Common myeloid progenitor, CD34-positive (primary cell): ENCODE measurements at places on chromosomes 5 and 9.

DNA sequence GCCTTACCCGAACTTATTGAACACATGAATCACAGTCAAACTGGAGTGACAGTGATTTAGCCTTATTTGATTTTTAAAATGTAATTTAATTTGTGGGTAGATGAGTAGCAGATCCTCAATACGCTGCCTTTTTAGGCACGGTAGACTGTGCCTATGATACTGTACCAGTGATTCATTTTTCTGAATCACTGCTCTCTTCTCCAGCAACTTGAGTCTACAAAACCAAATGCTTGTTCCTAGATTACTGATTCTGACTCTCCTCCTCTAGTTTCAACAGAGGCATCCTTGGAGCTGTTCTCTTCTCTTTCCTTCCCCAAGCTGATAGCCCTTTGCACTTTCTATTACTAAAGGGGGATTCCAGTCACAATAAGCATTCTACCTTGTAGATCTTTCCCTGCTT is 94.3 kb upstream of the IL7R start:
- DNase-seq = no peak

DNA sequence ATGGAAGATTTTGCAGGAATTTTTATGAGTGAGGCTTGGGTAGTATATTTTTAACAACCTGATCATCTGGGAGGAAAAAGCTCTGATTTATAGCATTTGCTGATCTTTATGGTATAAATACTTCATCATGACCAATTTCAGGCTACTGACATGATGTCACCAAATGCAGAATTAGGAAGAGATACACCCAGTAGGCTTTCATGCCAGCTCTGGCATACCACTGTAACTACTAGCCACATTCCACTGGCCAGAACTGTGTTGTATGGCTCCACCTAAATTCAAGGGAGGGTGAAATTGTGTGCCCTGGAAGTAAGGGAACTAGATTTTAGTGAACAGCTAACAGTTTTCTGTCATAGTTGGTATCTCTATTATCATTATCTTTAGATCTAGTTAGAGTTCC is 17.6 kb downstream of the AP3S1 start:
- no peak for DNase-seq

- no peak for DNase-seq
Observed at GRCh38 chr5:62606878-62607277, 28.3 kb downstream of the LRRC70 start.

DNA sequence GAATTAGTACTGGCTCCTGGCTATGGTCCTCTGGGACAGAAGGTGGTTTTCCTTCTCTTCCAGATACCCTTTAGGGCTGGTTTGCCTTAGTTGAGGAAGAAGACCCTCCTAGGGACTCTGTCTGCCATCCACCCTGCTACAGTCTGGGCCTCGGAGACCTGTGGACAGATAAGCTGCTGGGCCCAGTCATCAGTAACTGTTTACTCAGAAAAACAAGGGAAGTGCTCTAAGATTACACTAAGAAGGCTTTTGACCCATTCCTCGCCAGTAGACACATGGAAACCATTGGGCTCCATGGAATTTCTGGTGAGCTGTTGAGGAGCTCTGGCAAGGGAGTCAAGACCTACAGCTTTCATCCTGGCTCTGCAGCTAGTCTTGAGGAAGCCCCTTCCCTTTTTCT is 31.2 kb downstream of the LARP1 start:
- no peak for DNase-seq

DNA sequence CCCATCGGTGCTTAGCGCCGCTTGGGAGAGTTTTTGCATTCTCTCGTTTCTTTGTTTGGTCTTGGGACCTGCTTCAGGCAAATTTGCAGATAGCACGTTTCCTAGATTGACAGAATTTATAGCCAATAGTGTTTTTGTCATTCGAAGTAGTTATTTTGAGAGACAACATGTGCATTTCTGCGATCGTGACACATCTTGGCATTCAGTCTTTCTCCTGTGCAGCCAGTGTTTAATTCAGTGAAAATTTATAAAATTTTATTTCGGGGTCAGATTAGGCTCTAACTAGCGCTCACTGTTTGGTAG is 830 bp downstream of the PRRC1 start:
- DNase-seq = peak; percentile 81

GRCh38 chr5:62732677-62733121 is 154.1 kb downstream of the LRRC70 start:
- DNase-seq = peak; percentile 15

GRCh38 chr5:117084067-117084466 is 509.4 kb upstream of the SEMA6A start:
- DNase-seq = no peak

GRCh38 chr9:113543982-113544303 is 80.4 kb downstream of the RGS3 start:
- no peak for DNase-seq

DNA sequence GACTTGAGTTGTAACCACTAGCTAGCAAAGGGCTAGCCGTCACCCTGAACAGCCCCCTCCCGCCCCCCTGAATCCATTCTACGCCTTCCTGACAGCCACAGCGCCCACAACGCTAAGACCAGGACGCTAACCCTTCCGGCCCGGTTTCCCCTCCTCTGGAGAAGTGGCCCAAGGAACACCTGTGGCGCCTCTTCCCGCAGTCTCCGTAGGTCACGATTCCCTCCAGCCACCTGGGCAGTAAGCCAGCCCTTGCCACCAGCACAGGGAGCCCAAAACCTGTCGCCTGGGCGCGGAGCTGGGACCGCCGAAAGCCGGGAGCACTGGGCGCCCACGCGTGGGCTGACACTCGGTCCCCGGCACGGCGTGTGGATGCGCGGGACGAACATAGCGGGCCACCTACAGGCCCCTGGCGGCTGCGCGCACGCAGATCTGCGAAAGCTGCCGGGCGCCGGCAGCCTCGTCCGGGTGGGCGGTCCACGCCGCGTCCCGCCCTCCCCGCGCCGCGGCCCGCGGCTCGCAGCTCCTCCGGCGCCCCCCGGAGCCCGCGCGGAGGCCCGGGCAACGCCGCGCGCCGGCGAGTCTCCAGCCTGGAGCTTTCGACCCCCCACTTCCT is 596 bp downstream of the IRF1 start:
- peak; percentile 47 for DNase-seq

GRCh38 chr5:73435759-73436534 is 12.6 kb downstream of the FOXD1 start:
- DNase-seq = no peak

GRCh38 chr5:53730943-53731342 is 170.5 kb downstream of the NDUFS4 start:
- peak; percentile 52 for DNase-seq

GRCh38 chr9:135992486-135993408 is 31.6 kb upstream of the UBAC1 start:
- DNase-seq = peak; percentile 87

GRCh38 chr5:132354381-132355139 is 14.9 kb upstream of the SLC22A5 start:
- no peak for DNase-seq

GRCh38 chr5:110054240-110054639 is 364.5 kb downstream of the MAN2A1 start:
- DNase-seq = peak; percentile 98

DNA sequence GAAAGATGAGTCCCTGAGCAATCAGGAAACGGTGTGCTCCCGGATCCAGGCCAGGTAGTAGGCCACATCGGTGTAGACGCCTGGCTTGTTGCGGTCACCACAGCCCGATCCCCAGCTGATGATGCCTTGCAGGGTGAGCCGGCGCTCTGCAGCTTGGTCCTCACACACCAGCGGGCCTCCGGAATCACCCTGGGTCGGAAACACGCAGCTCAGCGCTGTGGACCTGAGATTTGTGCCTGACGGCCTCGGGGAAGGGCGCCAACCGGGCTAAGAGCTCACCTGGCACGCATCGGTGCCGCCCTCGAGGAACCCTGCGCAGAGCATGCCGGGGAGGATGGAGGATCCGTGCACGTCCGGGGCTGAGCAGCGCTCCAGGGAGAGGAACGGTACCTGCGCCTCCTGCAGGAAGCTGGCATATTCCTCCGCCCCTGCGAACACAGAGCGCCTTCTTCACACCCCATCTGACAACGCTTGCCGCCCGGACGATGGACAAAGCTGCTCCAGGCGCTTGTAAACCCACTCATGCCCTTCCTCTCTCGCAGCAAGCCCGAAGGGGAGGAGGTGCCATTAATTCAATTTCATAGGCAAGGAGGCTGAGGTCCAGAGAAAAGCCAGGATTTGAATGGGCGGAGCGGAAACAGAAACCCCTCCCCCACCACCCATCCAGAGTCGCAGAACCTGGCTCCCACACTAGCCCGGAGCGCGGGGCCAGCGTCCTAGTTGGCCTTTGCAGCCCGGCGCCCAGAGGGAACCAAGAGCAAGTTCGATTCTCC is 2.0 kb upstream of the PFN3 start:
- DNase-seq = peak; percentile 41

DNA sequence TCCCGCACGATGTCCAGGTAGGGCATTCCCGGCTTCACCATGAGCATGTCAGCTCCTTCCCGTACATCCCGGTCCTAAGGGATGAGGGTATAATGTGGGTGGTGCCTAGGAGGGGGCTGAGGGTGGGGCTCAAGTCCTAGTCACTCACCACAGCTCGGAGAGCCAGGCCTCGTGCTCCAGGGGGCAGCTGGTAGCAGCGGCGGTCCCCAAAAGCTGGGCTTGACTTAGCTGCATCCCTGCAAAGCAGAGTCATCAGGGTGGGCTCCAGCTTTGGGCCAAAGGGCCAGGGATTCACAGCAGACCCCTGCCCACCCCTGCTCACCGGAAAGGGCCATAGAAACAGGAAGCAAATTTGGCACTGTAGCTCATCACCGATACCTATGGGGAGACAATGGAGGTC is 11.6 kb downstream of the ALAD start:
- no peak for DNase-seq

- DNase-seq = no peak
Observed at GRCh38 chr5:149517461-149518122, 33.6 kb downstream of the CSNK1A1 start.

- DNase-seq = no peak
Observed at GRCh38 chr5:109844695-109845094, 155.0 kb downstream of the MAN2A1 start.

DNA sequence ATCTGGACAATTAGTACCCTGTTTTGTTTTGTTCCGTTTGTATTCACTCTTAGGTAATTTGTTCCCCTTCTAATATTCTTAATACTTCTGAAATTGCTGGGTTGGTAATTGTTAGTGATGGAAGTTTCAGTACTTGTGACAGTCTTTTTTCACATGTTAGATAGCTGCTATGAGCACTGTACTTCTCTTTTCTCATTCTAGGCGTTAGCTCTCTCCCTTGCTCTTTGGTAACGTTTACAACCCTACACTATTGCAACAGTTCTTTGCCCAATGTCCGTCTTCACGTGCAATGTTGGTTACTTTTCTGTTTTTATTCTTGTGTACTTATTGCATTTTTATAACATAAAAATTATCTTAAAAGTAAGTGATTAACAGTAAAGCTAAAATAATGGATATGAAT is 1509.0 kb downstream of the MAT2B start:
- DNase-seq = no peak

DNA sequence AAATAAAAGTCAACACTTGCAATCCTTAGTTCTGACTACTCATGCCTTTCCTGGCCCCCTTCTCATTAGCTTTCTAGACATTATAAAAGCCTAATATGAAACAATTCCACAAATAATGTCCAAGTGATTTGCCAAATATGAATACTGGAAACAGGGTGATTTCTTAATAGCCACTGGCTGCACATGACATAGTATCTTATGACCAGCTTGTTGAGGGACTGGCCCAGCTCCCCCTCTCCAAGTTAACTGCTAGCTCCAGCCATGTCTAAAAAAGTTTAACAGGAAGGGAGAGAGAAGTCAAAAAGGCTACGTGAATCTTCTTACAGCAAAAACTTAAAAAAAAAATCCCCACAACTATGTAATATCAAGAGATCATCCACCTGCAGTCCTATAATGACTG is 1.5 kb downstream of the CERT1 start:
- DNase-seq = no peak

GRCh38 chr5:62964428-62964827 is 385.8 kb downstream of the LRRC70 start:
- no peak for DNase-seq

GRCh38 chr9:123834218-123834888 is 95.6 kb downstream of the DENND1A start:
- no peak for DNase-seq

DNA sequence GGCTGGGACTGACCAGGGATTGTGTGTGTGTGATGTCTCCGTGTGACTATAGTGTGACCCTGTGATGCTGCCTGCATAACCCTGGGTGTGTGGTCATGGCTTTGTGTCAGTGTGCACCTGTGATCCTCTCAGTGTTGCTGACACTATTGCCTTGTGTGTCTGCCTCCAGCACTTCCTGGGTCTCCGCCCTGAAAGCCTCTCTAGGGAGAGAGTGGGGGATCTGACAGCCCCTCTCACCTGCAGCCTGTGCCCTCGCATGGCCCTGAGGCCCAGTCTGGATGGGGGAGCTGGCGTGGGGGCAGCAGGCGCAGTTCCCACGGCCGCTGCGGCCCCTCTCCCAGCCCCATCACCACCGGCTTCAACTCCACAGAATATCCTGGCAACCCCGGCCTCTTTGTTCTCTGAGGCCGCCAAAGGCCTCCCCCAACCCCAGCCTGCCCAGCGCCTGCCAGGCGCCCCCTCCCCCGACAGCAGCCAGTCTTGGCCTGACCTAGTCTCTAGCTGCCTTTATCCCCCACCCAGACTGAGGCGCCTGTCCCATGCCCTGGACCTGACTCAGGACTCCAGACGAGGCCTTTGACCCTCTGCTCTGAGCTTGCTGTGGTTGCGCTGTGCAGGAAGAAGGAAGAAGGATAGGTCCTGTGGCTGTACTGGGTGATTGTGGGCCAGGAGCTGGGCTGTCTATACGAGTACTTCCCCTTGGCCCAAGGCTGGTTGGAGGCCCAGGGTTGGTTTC is 38.7 kb downstream of the CXXC5 start:
- no peak for DNase-seq

- no peak for DNase-seq
Observed at GRCh38 chr5:108531367-108532128, 149.7 kb upstream of the FBXL17 start.

- no peak for DNase-seq
Observed at GRCh38 chr5:66872736-66873331, 276.6 kb downstream of the MAST4 start.

GRCh38 chr9:21550392-21550791 is 68.3 kb upstream of the IFNE start:
- DNase-seq = no peak

- DNase-seq = no peak
Observed at GRCh38 chr9:479304-479970, 264.8 kb downstream of the DOCK8 start.

- no peak for DNase-seq
Observed at GRCh38 chr9:87587864-87588263, 90.2 kb downstream of the DAPK1 start.
